Stimulated activated CD8-positive, alpha-beta memory T cell treated with anti-CD3 and anti-CD28 coated beads, Interleukin-15, amount 100 ng/mL, for 4 hours (primary cell): ENCODE measurements at places on chromosomes 4 and X.
A peak's percentile ranks its signal among the peaks of the same experiment; 100 is the strongest.

DNA sequence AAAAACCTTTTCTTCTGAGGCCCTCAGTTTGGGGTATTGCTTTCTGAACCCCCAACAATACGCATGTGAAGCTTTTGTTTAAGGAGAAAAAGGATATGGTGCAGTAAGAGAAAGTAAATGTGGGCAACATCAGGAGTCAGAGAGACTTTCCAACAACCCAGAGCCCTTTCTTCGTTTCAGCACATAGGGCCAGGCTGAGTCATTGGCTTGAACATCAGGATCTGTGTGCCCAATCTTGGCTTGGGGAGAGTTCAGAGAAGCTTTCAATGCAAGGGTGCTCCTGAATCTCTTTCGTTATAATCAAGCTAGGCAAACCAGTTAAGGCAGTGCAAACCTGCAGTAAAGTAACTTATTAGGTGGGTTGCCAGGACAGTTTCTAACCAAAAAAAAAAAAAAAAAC, 191.2 kb downstream of the FRMPD4 start:
- no peak for DNase-seq

DNA sequence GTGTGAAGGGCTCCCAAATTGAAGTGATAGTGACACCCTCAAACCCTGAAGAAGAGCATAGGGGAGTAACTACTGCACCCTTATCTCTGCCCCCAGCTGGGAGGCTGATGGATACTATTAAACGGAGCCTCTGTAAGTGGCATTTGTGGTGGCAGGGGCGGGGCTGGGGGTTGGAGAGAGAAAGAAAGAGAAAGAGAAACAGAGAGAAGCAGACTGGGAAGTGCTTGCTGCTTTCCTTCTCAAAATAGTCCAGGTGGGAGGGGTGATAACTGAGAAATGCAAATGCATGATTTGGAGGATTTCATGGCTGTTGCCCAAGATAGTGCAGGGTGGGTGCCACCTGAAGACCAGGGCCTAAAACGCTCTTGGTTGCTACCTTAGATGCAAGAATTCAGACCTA, 253.5 kb upstream of the GATB start:
- peak; percentile 1 for DNase-seq

DNA sequence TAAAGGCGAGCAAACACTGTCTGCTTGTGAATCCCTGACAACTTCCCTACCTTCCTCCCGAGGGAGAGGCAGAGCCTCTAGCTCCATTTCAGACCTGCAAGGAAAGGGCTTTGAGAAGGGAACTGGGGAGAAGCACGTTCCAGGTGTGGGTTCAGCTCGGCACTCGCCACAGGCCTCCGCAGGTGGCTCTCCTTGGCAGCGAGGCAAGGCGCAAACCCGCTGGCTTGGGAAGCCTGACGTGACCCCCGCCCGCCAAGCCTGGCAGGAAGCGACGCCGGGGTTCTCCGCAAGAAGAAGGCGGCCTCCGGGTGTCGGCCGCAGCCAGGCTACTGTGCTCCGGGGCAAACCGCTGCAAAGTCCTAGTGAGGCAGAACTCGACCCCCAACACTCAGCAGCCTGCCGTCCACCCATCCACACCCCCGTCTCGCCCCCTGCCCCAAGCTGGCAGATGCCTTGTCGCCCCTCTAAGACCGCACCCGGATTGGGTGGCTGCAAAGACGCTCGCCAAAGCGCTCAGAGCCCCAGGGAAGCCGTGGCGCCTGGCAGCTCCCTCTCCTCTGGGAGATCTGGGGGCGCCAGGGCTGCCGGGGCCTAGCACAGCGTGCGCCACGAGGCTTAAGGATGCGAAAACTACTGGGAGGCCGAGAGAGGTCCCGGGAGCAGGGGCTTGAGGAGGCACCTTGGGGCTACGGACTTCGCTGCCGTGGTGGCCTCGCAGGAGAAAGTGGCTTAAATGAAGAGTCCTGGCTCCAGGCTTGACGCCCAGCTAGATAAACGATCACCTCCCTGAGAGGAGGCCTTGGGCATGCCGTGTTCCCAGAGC, 21.8 kb downstream of the NKX3-2 start:
- no peak for DNase-seq

GRCh38 chr4:88742561-88742960, 44.9 kb upstream of the NAP1L5 start:
- no peak for DNase-seq

- no peak for DNase-seq
Observed at GRCh38 chr4:94349193-94349592, 6.6 kb upstream of the HPGDS start.

- DNase-seq, result no peak
Observed at GRCh38 chr4:146522869-146523205, 1.1 kb upstream of the SLC10A7 start.
